ENCODE measurements at places on chromosomes 1 and 21. TPM values are rescaled to one million over a fixed set of nuclear protein-coding genes. Genes with fewer than 3 reads are reported as not detected.

ELF3 gene
- total RNA-seq, result 0.68 TPM

- DNase-seq, result peak; percentile 20
Observed at GRCh38 chr1:85884372-85885035, 176.3 kb upstream of the ZNHIT6 start.

ABCG1 gene
- 1.2 TPM for total RNA-seq

GRCh38 chr1:62342270-62342669 is 23.0 kb upstream of the KANK4 start:
- DNase-seq, result no peak

- no peak for DNase-seq
Observed at GRCh38 chr1:222624214-222624613, 6.3 kb downstream of the MIA3 start.

DNA sequence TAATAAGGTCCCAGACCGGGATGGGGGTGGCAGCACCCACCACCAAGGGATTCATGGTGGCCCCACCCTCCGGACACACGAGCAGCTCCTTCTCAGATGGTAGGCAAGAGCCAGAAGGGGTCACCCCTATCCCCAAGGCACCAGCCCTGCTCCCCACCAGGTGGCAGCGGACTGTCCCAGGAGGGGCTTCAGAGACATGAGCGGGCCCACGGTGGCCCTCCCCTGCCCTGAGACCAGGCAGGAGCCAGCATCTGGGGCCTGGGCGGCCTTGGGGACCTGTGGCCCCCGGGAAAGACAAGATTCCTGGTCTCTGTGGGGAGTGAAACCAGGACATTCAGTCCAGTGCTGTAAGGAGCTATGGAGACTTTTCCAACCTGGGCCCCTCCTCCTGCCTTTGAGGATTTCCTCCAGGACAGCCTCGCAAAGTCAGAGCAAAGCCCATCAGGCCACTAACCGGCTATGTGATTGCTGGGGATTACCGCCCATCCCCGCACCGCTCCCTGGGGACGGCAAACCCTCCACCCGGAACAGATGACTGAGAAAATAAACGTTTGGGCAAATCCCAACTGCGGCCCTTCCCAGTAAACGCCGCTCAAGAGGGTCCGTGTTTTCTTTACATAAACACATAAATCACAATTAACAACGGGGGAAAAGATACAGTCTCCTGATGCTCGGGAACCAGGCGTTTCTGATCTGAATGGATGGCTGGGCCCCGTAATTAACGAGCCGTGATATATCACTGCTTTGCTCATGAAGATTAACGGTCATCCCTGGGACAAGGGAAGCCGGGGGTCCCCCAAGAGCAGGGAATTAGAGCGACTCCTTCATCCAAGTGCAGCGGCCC is 50.9 kb upstream of the ARHGEF16 start:
- no peak for DNase-seq

ASTN1 gene
- total RNA-seq, result not detected

MSH4 gene
- 0.27 TPM for total RNA-seq

SHISA4 gene
- total RNA-seq, result 167 TPM

DMRTA2 gene
- 0.43 TPM for total RNA-seq

DNA sequence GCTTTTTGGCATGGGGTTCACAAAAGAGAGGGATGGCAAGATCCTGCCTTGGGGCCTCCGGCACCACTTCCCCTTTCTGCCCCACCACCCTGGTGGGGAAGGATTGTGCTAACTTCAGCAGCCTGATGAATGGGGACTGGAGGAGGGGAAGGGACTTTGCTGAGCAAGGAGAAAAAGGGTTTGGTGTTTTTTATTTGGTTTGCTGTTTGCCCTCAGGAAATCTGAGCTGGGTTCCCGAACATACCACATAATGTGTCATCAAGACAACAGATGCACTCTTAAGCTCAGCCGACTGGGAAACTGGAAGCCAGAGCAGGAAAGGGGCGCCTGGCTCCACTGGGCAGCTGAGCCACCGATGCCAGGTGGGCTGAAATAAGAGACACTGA is 19.8 kb downstream of the OLFML2B start:
- DNase-seq, result peak; percentile 99
